ENCODE measurements at places on chromosomes 6 and 20.
A peak's percentile ranks its signal among the peaks of the same experiment; 100 is the strongest.

GRCh38 chr6:161414180-161414579 is 140.3 kb upstream of the AGPAT4 start:
- no peak for DNase-seq

GRCh38 chr6:134533991-134534390 is 216.1 kb upstream of the SGK1 start:
- DNase-seq, result no peak

DNA sequence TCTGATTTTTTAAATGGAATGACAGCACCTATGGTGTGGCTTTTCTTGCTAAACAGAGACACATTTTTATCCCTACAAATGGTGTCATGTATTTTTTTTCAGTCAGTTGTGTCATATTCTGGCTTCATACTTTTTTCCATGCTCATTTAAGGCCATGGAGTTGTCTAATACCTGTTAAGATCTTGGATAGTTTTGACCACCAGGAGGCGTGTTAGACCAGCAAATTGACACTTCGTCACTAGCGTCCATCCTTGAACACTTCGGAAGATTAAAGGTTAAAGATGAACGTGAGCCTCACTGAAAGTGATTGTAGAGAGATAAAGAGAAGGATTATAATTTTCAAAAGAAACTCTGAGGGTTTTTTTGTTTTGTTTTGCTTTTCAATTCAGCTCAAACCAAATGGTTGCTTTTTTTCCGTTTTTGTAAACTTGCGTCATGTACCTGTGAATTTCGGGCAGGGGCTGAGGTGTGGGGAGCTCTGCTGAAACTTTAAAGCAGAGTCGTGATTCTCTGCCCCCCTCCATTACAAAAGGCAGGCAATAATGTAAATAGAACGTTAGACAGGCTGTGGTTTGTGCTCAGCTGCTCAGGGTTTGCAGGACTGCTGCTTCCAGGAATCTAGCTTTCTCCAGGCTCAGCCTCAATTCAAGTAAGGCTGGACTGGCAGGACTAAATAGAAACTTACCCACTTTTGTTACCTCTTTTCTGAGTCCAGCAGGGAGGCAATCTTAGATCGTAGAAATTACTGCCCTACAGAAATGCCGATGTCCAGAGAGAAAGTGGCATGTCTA is 245.1 kb downstream of the FOXA2 start:
- peak; percentile 44 for DNase-seq

DNA sequence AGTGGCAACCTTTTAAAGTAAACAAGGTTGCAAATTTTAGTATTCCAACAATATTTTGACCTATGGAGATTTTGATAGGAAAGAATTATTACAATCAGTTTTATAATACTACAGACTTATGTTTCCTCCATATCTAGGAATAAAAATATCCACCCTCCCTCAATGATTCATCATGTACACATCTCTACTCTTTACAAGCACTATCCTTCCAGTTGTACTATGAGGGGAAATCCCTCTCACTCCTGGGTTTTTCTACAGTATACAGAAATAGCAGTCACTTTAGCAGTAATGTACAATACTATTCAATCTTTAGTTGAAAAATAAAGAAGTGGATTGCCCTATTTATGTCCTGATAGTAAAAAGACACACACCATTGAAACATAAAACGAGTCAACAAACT is 46.3 kb upstream of the SCML4 start:
- DNase-seq, result no peak

- no peak for DNase-seq
These were observed 55.0 kb upstream of the TCF21 start for GRCh38 chr6:133833949-133834359.

- no peak for DNase-seq
These were observed 15.7 kb downstream of the SLC22A1 start for GRCh38 chr6:160137130-160137988.

GRCh38 chr6:29563435-29563965 is 4.0 kb upstream of the UBD start:
- no peak for DNase-seq

GRCh38 chr6:11821781-11822180 is 43.2 kb upstream of the ADTRP start:
- DNase-seq, result no peak

DNA sequence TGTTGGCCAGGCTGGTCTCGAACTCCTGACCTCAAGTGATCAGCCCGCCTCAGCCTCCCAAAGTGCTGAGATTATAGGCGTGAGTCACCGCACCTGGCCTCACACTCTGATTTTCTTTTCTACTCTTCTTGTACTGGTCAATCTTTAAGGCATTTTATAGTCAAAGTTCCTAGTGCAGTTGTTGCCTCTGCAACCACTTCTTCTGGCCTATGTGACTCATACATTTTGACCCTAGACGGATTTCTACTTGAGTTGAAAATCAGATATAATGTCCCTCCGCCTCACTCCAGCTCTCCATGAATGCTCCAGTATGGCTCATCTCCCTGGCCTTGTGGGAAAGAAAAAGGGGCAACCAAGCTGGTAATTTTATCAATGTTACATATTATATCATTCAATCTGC is 42.4 kb downstream of the TNFRSF21 start:
- DNase-seq, result no peak

GRCh38 chr20:7137395-7138151 is 370.1 kb downstream of the BMP2 start:
- DNase-seq, result no peak

GRCh38 chr6:89564752-89565427 is 73.7 kb downstream of the LYRM2 start:
- no peak for DNase-seq

DNA sequence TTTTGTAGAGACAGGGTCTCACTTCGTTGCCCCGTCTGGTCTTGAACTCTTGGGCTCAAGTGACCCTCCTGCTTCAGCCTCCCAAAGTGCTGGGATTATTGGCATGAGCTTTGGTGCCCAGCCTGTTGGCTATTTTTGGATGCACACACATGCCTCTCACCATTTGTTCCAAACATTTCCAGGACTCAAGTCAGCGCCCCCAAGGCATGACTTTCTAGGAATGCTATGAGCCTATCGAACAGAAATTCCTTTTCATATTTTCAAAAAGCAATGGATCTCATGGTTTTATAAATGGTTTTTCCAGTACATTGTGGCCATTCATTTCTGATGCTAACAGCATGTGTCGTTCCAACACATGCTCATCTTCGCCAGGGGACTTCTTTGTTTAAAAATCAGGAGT is 119.3 kb upstream of the NAA20 start:
- DNase-seq, result no peak

GRCh38 chr6:82084324-82084920 is 163.1 kb downstream of the IBTK start:
- peak; percentile 58 for DNase-seq

GRCh38 chr6:35400901-35401311 is 51.2 kb upstream of the FANCE start:
- DNase-seq, result no peak

DNA sequence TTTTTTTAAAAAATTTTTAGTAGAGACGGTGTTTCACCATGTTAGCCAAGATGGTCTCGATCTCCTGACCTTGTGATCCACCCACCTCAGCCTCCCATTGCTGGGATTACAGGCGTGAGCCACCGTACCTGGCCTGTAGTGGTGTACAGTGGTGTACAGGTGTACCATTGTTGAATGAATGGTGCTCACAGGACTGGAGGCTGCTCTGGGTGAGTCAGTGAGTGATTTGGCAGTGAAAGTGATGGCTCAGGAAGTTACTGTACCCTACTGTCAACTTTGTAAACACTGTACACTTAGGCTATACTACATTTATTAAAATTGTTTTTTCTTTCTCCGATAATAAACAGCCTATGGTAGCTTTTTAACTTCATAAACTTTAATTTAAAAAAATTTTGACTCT is 122.8 kb upstream of the EEF1E1 start:
- no peak for DNase-seq

DNA sequence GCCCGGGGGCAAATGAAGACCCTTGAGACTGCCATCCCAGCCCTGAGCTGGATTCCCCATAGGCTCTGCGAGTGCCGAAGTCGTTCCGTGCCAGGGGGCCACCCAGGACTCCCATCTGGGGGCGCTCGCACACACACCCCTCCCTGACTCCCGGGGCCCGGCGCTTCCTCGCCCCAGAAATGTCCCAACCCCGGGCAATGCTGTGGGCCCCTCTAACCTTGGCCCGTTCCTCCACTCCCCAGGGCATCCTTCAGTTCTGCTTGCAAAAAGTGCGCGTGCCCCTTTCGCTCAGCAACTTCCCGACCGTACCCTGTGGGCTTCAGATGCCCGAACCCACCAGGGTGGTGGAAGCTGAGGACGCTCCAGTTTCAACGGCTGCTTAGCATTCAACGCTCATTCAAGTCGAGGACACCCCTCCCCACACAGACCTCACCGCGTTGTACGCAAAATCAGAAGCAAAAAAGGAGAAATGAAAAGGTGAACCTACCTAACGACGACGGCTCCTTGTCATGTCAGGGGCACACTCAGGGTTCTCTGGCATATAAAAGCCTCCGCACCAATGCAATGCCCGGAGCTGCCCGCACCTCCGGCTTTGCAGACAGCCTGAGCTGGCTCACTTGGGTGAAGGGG is 25.3 kb downstream of the RIPOR2 start:
- no peak for DNase-seq

GRCh38 chr6:54646951-54647664 is 199.5 kb upstream of the FAM83B start:
- DNase-seq, result no peak

DNA sequence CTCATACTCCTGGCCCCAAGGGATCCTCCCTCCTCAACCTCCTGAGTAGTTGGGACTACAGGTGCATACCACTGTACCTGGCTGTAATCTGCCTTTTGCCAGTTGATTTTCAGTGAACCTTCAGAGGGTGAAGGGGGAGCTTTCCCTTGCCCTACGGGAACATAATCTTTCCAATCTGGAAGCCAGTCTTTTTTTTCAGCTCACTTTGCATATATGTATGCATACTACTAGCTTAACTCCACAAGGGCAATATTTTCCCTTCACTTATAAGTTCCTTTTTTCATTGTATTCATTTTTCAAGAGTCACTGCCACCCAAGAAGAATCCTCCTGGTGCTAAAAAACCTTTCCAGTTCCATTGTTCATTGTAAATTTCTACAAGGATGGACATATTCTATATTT is 53.4 kb upstream of the GCM1 start:
- no peak for DNase-seq

All from globus pallidus (tissue), 1 donor.